ENCODE measurements at places on chromosomes 13 and 19. TPM values are rescaled to one million over a fixed set of nuclear protein-coding genes. Genes with fewer than 3 reads are reported as not detected.

The RASIP1 gene
- total RNA-seq: 3.2 TPM

The C19orf18 gene
- 1.4 TPM for total RNA-seq

The NANOS3 gene
- total RNA-seq: 2.0 TPM

The HNRNPM gene
- total RNA-seq: 79.1 TPM

The C19orf38 gene
- total RNA-seq: 0.33 TPM

The ZNF724 gene
- 5.4 TPM for total RNA-seq

The ATP8A2 gene
- 1.6 TPM for total RNA-seq

The RNF113B gene
- not detected for total RNA-seq

The PSG7 gene
- total RNA-seq: not detected

The JUNB gene
- 57.6 TPM for total RNA-seq

The NTF4 gene
- 11.8 TPM for total RNA-seq

The PSG11 gene
- not detected for total RNA-seq

The KLK15 gene
- not detected for total RNA-seq

The MAST1 gene
- 7.9 TPM for total RNA-seq

The IFNL1 gene
- total RNA-seq: not detected

The OR7E24 gene
- not detected for total RNA-seq

The SHANK1 gene
- 2.9 TPM for total RNA-seq

The DACT3 gene
- total RNA-seq: 115 TPM

All from cardiac muscle cell (in vitro differentiated cells and primary cell).